ENCODE measurements at places on chromosomes 3 and 15.

GRCh38 chr15:58244536-58244935 is 106.4 kb downstream of the AQP9 start:
- DNase-seq, result no peak

DNA sequence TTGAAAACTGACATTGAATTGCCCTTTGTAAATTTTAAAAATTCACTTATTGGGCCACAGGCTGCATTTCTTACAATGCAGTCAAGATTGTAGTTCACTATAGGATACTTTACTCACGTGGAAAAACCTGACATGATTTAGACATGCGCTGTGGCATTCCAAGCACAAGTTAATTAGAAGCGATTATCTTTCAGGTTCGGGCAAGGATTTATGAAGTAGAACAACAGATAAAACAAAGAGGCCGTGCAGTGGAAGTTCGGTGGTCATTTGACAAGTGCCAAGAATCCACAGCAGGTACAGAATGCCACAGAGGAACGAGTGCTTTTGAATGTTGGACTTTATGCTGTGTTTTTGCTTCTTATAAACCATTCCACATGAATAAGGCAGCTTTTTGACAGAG is 37.8 kb downstream of the GPR171 start:
- DNase-seq, result no peak

DNA sequence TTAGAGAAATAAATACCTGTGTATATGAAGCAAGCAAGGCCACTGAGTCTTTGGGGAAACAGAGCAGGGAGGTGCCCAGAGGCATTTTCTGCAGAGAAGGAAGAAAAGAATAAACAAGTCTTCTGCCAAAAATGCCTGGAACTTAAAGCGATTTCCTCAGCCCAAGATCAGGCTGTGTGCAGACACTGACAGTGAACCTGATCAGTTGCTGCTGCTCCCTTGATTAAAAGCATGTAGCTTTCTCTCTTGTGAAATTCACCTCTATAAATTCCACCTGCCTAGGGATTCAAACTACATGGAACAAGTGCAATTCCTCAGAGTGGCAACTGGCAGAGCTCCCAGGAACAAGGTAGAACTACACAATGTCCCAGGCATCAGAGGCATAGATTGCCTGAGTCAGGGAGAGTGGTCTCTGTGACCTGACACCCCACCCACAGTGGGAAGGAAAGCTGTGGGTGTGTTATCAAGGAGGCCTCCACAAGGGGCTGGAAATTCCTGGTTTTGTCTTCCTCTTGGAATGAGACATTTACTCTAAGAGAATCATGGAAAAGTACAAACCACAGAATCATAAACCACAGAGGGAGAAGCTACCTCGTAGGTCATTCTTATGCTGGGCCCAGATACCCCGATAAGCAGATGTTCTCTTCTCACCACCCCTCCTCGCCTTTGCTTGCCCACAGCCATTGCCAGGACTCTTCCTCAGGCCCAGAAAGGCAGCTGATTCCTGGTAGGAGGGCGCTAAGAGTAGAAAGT is 1.8 kb upstream of the ZBTB38 start:
- no peak for DNase-seq

GRCh38 chr15:43132830-43133429 is 456 bp upstream of the TMEM62 start:
- DNase-seq, result no peak

DNA sequence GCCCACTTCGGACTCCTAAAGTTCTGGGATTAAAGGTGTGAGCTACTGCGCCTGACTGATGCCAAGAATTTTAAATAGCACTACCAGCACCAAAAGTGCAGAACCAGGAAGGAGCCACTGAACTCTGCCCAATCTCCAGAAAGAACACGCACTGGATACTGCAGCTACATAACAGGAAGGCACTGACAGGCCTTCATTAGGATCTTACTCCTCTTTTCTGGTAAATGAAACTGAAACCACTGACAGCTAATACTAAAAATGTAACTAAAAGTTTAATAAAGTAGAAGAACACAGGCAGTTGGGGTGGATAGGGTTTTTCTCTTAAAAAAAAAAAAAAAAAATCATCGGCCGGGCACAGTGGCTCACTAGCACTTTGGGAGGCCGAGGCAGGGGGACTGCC is 74.1 kb upstream of the CHRM5 start:
- DNase-seq, result no peak

GRCh38 chr3:186315581-186316354 is 46.3 kb downstream of the DGKG start:
- no peak for DNase-seq

GRCh38 chr3:127044996-127045395 is 62.1 kb downstream of the PLXNA1 start:
- no peak for DNase-seq

- no peak for DNase-seq
Measured at GRCh38 chr3:167967257-167968036, 128.3 kb downstream of the GOLIM4 start.

DNA sequence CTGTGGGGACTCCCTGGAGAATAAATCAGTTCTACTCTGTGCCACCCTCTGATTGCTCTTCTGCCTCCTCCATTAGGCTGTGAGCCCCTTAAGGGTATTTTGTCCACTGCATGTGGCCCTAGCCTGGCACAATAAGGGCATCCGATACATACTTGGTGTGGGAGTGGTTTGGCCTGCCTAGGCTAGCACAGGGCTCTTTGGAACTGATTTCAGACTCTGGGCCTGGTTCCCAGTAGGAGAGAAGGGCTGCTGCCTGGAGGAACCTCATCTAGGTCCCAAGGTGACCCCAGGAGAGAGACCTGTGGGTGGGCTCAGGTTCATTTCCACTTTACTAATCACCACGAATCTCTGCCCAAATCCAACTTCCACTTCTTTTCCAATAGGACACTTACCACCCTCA is 5.3 kb upstream of the CTDSPL start:
- DNase-seq, result no peak

GRCh38 chr3:72299321-72299802 is 514.4 kb upstream of the PROK2 start:
- DNase-seq, result no peak

DNA sequence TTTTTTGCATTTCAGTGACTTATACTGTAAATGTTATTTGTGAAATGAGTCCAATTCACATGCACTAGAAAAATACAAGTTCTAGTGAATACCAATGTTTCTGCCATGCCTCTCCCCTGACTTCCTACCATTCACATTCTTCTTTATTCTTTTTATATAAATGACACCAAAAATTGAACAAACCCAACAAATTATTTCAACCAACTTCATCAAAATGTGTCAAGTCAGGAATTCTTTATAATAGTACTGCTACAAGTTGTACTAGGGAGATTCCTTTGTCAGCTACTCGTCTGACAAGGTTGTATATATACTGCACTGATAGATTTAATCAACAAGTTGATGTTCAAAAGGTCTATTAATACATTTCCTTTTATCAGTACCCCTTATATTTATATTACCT is 3.0 kb downstream of the TBL1XR1 start:
- DNase-seq, result no peak

- DNase-seq, result no peak
Measured at GRCh38 chr3:56469141-56469540, 874 bp upstream of the ERC2 start.
